Effector memory CD4-positive, alpha-beta T cell (primary cell): ENCODE measurements at places on chromosomes 4 and X.

GRCh38 chrX:40154853-40155588 is 57.3 kb upstream of the BCOR start:
- H3K27me3 ChIP-seq, result no peaks in the 10 kb centered on the region
- H3K27ac ChIP-seq, result no peak overlapping the region
- DNase-seq, result no peak

DNA sequence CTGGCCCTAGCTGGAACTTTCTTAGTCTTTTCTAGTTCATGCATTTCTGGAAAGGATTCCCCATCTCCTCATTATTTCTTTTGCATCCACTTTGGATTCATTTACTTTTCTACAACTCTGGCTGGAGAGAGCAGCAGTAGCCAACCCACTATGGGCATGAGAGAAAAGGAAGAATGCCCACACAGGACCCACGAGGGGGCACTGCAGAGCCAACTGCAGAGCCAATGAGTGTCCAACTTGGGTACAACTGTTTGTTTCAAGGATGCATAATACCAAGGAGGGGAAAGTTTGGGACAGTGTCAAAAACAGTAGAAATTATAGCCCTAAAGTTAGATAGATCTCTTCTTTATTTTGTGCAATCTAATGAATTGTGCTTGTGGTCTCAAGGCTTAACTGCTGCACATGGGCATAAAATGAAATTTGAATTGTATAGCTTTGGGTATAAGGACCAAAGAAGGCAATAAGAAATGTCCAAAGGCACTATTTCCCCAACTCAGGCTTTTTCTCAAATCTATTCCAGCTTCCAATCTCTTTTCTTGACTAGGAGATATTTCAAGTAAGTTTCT is 230.6 kb downstream of the NSUN7 start:
- no peaks in the 10 kb centered on the region for H3K4me1 ChIP-seq
- H3K27ac ChIP-seq, result no peak overlapping the region
- no peaks in the 10 kb centered on the region for H3K36me3 ChIP-seq
- no peak for DNase-seq

DNA sequence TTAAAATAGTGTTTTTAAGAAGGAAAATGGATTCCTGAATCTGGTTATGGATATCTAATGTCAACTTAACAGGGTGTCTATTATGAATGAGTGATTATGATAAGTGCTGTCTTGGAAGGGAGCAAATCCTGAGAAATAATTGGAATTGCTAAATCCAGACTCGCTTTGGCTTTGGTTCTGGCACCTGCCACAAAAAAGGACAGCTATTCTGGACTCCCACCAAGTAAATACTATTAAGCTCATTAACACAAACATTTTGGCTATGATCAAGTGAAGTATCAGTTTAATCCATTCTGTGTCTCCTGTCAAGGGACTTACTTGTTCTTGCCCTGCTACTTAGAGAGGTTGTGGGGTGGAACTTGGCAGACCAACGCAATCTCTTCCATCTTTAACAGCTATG is 403.7 kb downstream of the CENPC start:
- H3K27me3 ChIP-seq, result no peaks in the 10 kb centered on the region
- no peak overlapping the region for H3K27ac ChIP-seq
- no peaks in the 10 kb centered on the region for H3K4me1 ChIP-seq
- no peak for DNase-seq
- H3K36me3 ChIP-seq, result no peaks in the 10 kb centered on the region

DNA sequence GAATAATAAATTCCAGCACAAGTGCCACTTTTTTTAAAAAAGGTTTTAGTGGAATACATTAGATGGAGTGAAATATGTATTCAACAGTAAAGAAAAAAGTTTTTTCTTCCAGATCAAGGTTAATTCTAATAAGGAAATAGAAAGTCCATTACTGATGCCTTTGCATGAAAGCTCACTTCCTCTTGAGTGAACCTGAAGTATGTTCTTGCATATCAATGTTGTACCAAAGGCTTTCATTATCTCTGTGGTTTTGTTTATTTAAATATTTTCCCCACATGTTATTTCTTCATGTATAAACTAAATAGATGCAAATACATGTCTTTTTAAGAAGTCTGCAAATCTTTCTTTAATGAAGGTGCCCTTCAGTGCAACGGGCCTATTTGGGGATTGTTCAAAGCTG is 307.9 kb downstream of the C4orf33 start:
- no peaks in the 10 kb centered on the region for H3K27me3 ChIP-seq
- H3K4me1 ChIP-seq, result no peaks in the 10 kb centered on the region
- no peak overlapping the region for H3K4me3 ChIP-seq
- DNase-seq, result no peak
- H3K27ac ChIP-seq, result no peak overlapping the region

DNA sequence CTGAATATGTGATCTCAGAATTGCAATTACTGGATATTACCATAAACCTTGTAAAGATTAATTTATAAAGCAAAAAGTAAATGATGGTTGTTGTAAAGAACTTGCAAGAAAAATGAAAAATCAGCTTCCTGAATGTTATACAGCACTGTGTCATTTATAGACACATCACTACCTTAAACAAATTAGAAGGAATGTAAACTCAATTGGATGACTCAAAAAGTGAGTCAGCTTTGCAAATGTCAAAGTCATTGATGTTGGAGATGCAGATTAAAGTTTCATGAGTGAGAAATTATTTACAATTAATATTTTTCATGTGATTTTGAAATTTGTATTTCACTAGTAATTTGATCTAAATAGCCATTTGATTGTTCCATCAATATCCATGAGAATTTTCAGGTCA is 193.2 kb downstream of the RAPGEF2 start:
- H3K4me1 ChIP-seq, result no peaks in the 10 kb centered on the region
- H3K4me3 ChIP-seq, result no peak overlapping the region
- no peaks in the 10 kb centered on the region for H3K36me3 ChIP-seq
- H3K27me3 ChIP-seq, result no peaks in the 10 kb centered on the region
- no peak for DNase-seq

GRCh38 chr4:24507439-24507838 is 76.9 kb downstream of the DHX15 start:
- no peak overlapping the region for H3K27ac ChIP-seq
- no peaks in the 10 kb centered on the region for H3K36me3 ChIP-seq
- no peaks in the 10 kb centered on the region for H3K27me3 ChIP-seq
- H3K4me1 ChIP-seq, result no peaks in the 10 kb centered on the region

GRCh38 chr4:56662782-56663468 is 18.2 kb downstream of the HOPX start:
- no peak for DNase-seq
- no peak overlapping the region for H3K4me3 ChIP-seq
- H3K36me3 ChIP-seq, result no peaks in the 10 kb centered on the region
- H3K4me1 ChIP-seq, result no peaks in the 10 kb centered on the region

- no peak for DNase-seq
- H3K27me3 ChIP-seq, result no peaks in the 10 kb centered on the region
- no peaks in the 10 kb centered on the region for H3K36me3 ChIP-seq
- H3K4me1 ChIP-seq, result no peaks in the 10 kb centered on the region
- no peak overlapping the region for H3K4me3 ChIP-seq
- H3K27ac ChIP-seq, result no peak overlapping the region
Measured at GRCh38 chr4:155837203-155837796, 28.8 kb downstream of the ASIC5 start.

DNA sequence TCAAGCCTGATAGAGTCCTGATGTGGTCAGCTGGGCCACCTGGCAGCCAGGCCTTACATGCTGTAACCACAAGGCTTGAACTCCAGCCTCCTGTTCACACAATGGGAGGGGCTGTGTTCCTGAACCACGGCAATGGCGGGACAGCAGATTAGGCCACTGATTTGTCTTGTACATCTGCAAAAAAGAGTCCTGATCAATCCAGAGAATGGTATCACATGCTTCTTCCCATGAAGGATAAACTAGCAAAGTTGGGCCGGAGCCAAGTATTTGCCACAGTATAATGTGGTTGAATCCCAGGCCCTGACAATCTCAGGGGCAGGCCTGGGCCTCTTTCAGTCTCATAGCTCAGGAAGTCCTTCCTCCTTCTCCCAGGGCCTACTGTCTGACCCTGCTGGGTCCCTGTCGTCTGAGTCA is 2182.5 kb upstream of the AGA start:
- DNase-seq, result no peak
- no peaks in the 10 kb centered on the region for H3K4me1 ChIP-seq
- H3K27ac ChIP-seq, result no peak overlapping the region
- H3K36me3 ChIP-seq, result no peaks in the 10 kb centered on the region
- H3K27me3 ChIP-seq, result no peaks in the 10 kb centered on the region
- no peak overlapping the region for H3K4me3 ChIP-seq

DNA sequence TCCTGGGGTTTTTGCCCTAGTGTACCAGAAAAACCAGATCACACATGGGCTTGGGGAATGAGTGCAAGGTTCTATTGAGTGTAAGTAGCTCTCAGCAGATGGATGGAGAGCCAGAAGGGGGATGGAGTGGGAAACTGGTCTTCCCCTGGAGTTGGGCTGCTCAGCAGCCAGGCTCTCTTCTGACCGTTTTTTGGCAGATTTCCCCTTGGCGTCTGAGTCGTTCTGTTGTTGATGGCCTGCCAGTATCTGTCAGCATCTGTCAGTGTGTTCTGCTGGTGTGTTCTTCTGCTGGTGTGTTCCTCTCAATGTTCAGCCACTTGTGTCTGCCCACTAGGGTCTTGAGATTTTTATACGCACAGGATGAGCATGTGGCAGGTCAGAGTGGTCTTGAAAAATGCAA is 633.9 kb upstream of the CPEB2 start:
- no peaks in the 10 kb centered on the region for H3K27me3 ChIP-seq
- H3K27ac ChIP-seq, result no peak overlapping the region
- no peak overlapping the region for H3K4me3 ChIP-seq
- DNase-seq, result no peak
- H3K36me3 ChIP-seq, result no peaks in the 10 kb centered on the region
- no peaks in the 10 kb centered on the region for H3K4me1 ChIP-seq

DNA sequence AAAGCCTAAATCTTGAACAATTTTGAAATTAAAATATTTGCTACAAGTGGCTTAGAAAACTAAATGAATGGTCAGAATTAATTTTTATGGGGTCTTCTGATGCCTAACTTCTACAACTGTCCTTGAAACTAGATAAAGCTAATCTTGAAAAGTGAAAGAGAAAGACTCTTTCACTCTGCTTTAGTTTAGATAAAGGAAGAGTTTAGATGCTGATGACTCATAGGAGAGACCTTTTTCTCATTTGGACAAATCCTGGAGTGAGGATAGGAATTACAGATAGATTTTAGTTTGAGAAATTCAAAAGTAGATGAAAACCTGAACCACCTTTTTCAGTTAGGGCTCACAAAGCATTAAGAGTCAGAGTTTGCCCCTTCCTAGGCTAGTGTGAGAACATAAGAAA is 342.3 kb upstream of the GRID2 start:
- no peaks in the 10 kb centered on the region for H3K4me1 ChIP-seq
- no peak for DNase-seq
- no peaks in the 10 kb centered on the region for H3K27me3 ChIP-seq

DNA sequence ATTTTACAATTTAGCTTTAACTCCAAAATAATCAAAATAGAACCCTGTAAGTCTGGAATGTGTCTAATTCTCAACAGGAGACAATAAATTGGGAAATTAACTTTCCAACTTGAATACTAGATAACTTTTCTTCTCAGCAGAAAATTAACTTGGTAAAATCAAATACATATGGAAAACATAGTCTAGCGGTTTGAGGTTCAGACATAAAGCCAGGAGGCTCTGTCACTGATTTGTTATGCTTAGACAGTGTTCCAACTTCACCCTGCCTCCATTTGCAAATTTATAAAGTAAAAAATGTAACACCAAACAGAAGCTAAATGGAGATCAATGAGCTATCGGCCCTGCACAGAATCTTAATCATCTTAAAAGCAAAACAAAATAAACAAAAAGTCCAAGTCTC is 46.3 kb downstream of the TBCK start:
- H3K27ac ChIP-seq, result no peak overlapping the region
- no peak overlapping the region for H3K4me3 ChIP-seq

DNA sequence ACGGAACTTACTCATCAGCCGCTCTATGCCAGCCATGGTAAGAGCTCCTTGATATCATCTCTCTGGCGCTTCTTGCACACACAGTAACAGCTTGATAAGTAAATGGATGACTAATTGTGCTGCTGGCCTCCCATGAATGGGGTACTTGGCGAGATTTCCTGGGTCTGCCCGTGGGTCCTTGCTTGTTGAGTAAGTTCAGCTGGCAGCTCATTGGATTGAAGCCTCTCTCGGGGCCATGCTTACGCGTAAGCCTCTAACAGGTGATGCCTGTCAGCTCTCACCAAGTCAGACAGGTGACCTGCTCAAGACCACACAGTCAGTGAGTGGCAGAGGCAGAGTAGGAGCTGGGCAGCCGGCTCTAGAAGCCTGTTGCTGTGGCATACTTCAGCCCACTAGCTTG is 7.7 kb downstream of the NSG1 start:
- H3K4me1 ChIP-seq, result no peaks in the 10 kb centered on the region
- H3K36me3 ChIP-seq, result peaks cover 9% of the 10 kb centered on the region

DNA sequence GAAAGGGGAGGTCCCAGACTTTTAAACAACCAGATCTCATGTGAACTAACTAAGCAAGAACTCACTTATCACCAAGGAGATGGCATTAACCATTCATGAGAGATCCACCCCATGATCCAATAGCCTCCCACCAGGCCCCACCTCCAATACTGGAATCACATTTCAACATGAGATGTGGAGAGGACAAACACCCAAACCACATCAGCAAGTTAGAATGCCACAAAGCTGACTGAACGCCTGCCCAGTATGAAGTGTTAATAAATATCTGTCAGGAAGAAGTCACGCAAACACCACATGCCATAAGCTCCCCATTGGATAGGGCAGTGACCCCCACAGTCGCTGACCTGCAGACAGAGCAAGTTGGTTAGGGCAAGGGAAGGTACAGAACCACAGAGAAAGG is 14.3 kb downstream of the SLC10A6 start:
- no peaks in the 10 kb centered on the region for H3K27me3 ChIP-seq
- H3K36me3 ChIP-seq, result no peaks in the 10 kb centered on the region
- no peaks in the 10 kb centered on the region for H3K4me1 ChIP-seq
- H3K27ac ChIP-seq, result no peak overlapping the region

- DNase-seq, result no peak
- no peaks in the 10 kb centered on the region for H3K36me3 ChIP-seq
- no peaks in the 10 kb centered on the region for H3K27me3 ChIP-seq
- no peak overlapping the region for H3K27ac ChIP-seq
- no peaks in the 10 kb centered on the region for H3K4me1 ChIP-seq
Measured at GRCh38 chr4:41175794-41176193, 38.5 kb downstream of the APBB2 start.

DNA sequence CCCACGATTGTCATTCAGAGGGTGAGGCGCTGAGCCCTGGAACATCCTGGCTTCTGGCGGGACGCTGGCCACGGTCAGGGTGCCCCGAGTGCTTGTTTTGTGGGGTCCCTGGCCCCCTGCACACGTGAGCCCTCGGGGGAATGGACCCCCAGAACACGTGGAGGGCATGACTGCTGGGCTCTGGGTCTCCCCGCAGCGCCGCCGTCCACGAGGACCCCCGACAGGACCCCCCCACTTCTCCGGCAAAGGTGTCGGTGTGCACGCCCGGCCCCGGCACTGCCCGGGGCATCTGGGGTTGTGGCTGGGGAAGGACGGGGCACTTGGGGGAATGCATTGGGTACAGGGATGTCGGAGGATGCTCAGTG is 13.9 kb upstream of the GTPBP6 start:
- H3K27ac ChIP-seq, result no peak overlapping the region
- DNase-seq, result no peak
- H3K4me1 ChIP-seq, result peaks cover 8% of the 10 kb centered on the region
- H3K4me3 ChIP-seq, result no peak overlapping the region
- no peaks in the 10 kb centered on the region for H3K36me3 ChIP-seq
- H3K27me3 ChIP-seq, result peaks cover 3% of the 10 kb centered on the region

GRCh38 chr4:184889666-184890335 is 64.0 kb upstream of the ACSL1 start:
- no peak overlapping the region for H3K4me3 ChIP-seq
- H3K36me3 ChIP-seq, result no peaks in the 10 kb centered on the region
- DNase-seq, result no peak
- H3K27ac ChIP-seq, result no peak overlapping the region
- H3K27me3 ChIP-seq, result no peaks in the 10 kb centered on the region
